ENCODE measurements at places on chromosomes 4 and X.
A peak's percentile ranks its signal among the peaks of the same experiment; 100 is the strongest.

DNA sequence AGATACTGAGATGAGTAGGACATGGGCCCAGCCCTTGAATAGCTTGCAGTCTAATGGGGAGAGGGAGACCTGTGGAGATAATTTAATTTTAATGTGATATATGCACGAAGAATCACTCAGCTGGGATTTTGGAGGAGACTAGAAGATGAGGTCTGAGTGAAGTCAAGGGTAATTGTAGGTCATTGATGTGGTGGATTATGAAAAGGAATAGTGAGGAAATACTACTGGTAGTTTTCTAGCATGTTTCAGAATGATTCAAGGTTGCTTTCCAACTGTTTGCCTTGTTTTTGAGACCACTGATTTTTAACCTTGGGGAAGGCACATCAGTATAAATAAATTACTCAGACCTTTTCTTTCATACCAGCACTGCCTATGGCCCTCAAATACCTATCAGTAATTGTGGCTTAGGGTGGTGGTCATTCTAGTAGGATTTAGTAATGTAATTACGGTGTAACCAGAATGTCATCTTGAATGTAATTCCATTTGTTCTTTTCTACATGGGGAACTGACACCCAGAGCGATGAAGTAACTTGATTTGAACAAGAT is 25.6 kb downstream of the PTTG2 start:
- no peak for DNase-seq
- peaks cover 20% of the 10 kb centered on the region for H3K4me1 ChIP-seq
- H3K27ac ChIP-seq: no peak overlapping the region
- no peak overlapping the region for H3K4me3 ChIP-seq

- H3K27me3 ChIP-seq: no peaks in the 10 kb centered on the region
- no peaks in the 10 kb centered on the region for H3K36me3 ChIP-seq
- DNase-seq: no peak
- H3K4me1 ChIP-seq: peaks cover 21% of the 10 kb centered on the region
Measured at GRCh38 chr4:54961357-54961975, 163.9 kb downstream of the KDR start.

- no peak for DNase-seq
- H3K4me3 ChIP-seq: peak overlapping the region; percentile 12
- H3K27me3 ChIP-seq: no peaks in the 10 kb centered on the region
Measured at GRCh38 chrX:12986886-12987285, 12.0 kb downstream of the TMSB4X start.

DNA sequence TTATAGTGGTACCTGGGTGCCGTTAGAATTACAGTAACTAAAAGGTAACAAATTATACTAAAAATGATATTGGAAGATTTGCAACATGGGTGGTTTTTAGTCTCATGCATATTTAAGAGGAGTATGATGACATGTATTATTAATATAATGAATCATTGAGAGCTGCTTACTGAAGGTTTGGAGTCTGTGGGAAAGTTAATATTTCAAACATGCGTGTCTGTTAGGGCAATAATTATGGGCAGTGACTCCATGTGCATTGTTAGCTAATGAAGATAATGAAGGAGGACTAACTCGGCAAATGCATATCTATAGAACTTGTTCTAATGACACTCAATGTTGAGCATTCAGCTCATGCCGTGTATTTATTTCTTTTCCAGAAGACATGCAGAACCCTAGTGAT is 47.1 kb downstream of the MTHFD2L start:
- H3K36me3 ChIP-seq: peaks cover 3% of the 10 kb centered on the region
- peaks cover 12% of the 10 kb centered on the region for H3K4me1 ChIP-seq
- no peaks in the 10 kb centered on the region for H3K27me3 ChIP-seq
- no peak for DNase-seq

DNA sequence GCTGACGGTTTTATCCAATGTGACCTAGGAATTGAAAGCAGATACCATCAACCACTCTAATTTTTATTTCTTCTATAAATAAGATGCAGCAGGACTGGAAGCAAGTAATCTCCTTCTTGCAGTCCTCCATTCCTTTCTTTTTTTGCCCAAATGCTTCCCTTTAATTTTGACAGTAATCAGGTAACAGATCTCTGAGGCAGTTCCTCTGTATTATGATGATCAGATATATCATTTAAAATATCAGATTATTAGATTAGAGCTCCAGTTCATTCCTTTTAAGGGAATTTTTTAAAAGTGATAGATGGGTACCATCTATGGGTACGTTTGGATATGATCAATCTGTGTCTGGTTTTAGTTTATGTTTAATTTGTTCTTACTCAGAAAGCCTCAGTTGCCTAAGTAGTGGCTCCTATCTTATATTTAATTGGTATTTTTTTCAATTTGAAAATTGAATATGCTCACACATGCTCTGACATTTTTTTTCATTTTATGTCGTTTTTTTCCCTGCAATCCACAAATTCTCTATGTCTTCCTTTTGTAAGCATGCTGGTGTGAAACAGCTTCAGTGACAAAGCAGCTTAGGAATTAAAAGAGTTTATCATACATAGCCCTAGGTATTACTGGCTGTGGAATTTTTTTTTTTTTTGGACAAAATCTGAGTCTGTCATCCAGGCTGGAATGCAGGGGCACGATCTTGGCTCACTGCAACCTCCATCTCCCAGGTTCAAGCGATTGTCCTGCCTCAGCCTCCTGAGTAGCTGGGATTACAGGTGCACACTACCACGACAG is 73.7 kb upstream of the ANK2 start:
- no peaks in the 10 kb centered on the region for H3K36me3 ChIP-seq
- H3K4me3 ChIP-seq: no peak overlapping the region
- H3K4me1 ChIP-seq: no peaks in the 10 kb centered on the region
- H3K27me3 ChIP-seq: no peaks in the 10 kb centered on the region

- H3K36me3 ChIP-seq: no peaks in the 10 kb centered on the region
- no peak for DNase-seq
- no peak overlapping the region for H3K27ac ChIP-seq
Measured at GRCh38 chr4:8368061-8368481, 72.5 kb downstream of the ACOX3 start.

DNA sequence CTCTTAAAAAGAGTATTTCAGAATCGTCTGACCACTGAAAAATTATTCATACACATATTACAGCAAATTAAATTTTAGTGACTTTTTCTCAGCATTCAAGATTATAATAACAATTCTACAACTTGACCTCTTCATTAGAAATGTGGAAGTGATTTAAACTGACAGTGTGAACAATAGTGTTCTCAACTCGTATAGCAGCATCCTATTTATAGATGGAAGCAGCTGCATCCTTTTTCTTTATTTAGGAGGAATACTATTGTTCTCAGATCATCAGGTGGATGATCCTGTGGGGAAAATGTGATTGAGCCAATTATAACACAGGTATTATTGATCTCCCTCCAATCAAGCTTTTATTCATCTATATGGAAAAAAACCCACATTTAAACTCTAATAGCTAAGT is 56.7 kb downstream of the RAPGEF2 start:
- H3K4me1 ChIP-seq: peaks cover 4% of the 10 kb centered on the region
- no peaks in the 10 kb centered on the region for H3K27me3 ChIP-seq
- no peak for DNase-seq
- no peaks in the 10 kb centered on the region for H3K36me3 ChIP-seq

DNA sequence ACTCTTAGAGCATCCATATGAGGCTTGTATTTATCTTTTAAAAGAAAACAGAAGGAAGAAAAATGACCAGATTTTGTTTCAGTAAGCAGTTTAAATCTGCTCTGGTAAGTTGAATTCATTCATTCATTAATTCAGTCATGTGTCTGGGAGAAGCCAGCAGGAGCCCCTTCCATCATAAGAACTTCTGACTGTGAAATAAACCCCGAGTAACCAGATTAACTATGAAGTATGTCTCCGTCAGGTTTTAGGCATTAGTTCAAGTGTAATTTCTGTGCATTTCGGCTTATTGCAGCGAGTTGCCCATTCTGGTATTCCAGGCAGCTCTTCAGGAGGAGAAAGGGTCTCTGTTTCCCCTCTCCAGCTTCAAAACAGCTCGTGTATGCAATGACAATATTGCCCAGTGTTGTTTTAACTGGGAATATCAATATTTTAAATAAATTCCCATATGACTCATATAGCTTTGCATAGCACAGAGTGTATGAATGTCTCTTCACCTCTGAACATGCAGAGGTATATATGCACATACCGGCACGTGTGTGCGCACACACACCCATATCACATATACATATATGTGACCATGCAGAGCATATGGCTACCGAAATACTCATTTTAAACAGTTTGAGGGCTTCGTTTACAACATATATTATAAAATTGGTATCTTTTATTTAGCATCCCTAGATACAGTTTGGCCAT is 255.3 kb downstream of the BCOR start:
- H3K4me3 ChIP-seq: no peak overlapping the region
- no peaks in the 10 kb centered on the region for H3K36me3 ChIP-seq

GRCh38 chr4:95693594-95693993 is 144.8 kb upstream of the UNC5C start:
- H3K4me3 ChIP-seq: no peak overlapping the region
- H3K27me3 ChIP-seq: no peaks in the 10 kb centered on the region
- no peaks in the 10 kb centered on the region for H3K36me3 ChIP-seq

GRCh38 chr4:7392438-7393421 is 42.0 kb downstream of the PSAPL1 start:
- H3K27ac ChIP-seq: no peak overlapping the region
- H3K27me3 ChIP-seq: peaks cover 7% of the 10 kb centered on the region
- H3K36me3 ChIP-seq: no peaks in the 10 kb centered on the region
- no peak for DNase-seq
- no peak overlapping the region for H3K4me3 ChIP-seq
- no peaks in the 10 kb centered on the region for H3K4me1 ChIP-seq

DNA sequence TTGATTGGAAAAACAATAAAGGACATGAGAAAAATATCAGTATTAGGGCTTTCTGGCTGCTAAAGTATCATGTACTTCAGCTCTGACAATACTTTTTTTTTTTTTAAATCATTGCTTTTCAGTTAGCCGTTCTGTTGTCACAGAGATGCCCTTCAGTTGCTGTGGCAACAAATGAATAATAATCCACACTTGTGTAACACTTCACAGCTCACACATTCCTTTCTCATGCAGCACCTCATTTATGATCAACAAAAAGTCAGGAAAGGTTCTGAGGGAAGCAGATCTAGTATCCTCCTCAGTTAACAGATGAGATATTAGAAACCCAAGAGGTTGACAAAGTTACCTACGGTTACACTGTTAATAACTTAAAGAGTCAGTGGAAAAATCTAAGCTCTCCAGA is 444.2 kb upstream of the SLIT2 start:
- no peaks in the 10 kb centered on the region for H3K4me1 ChIP-seq
- H3K27me3 ChIP-seq: no peaks in the 10 kb centered on the region
- DNase-seq: no peak
- no peak overlapping the region for H3K27ac ChIP-seq

DNA sequence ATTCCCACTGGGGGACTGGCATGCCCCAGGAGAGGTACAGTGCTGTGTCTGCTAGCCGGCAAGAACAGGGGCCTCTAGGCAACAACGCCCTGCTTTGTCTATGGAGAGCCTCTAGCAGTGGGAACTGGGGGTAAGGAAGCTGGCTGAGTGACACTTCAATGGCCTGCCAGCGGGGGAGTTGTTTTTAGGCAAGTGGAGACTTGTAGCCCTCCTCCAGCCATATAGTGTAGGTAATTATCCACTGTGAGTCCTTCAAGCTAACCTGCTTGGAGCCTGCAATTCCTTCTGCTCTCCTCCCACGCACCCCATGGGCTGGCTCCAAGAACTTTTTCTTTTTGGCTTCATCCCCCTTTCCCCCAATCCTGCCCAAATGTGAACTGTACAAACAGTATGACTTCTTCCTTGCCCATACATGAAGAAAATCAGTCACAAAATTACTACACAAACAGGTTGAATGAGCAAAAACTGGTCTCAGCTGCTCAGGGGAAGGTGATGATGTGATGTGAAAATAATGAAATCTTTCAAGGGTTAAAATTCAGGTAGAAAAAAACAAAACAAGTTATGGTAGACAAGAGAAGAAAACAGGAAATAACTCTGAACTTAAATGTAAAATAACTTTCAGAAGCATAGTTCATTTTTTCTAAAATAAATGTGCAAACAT is 33.1 kb downstream of the LEF1 start:
- H3K36me3 ChIP-seq: peaks cover 70% of the 10 kb centered on the region
- DNase-seq: peak; percentile 39
- peak overlapping the region; percentile 84 for H3K27ac ChIP-seq
- peaks cover 90% of the 10 kb centered on the region for H3K4me1 ChIP-seq
- no peaks in the 10 kb centered on the region for H3K27me3 ChIP-seq
- peak overlapping the region; percentile 47 for H3K4me3 ChIP-seq

- no peak for DNase-seq
- no peaks in the 10 kb centered on the region for H3K27me3 ChIP-seq
- H3K36me3 ChIP-seq: no peaks in the 10 kb centered on the region
- H3K27ac ChIP-seq: no peak overlapping the region
Measured at GRCh38 chr4:41408859-41409593, 128.9 kb upstream of the LIMCH1 start.

- H3K27me3 ChIP-seq: peaks cover 23% of the 10 kb centered on the region
- no peaks in the 10 kb centered on the region for H3K4me1 ChIP-seq
- H3K36me3 ChIP-seq: no peaks in the 10 kb centered on the region
- no peak overlapping the region for H3K27ac ChIP-seq
- DNase-seq: no peak
Measured at GRCh38 chr4:82708982-82709381, 89.6 kb downstream of the SCD5 start.

GRCh38 chr4:105753361-105753760 is 44.8 kb downstream of the GSTCD start:
- no peak for DNase-seq
- H3K36me3 ChIP-seq: no peaks in the 10 kb centered on the region
- H3K27ac ChIP-seq: no peak overlapping the region
- H3K4me3 ChIP-seq: no peak overlapping the region
- no peaks in the 10 kb centered on the region for H3K4me1 ChIP-seq

- H3K4me1 ChIP-seq: peaks cover 11% of the 10 kb centered on the region
- H3K27ac ChIP-seq: no peak overlapping the region
- no peaks in the 10 kb centered on the region for H3K36me3 ChIP-seq
- DNase-seq: peak; percentile 28
Measured at GRCh38 chr4:53905941-53906377, 158.4 kb downstream of the CHIC2 start.

DNA sequence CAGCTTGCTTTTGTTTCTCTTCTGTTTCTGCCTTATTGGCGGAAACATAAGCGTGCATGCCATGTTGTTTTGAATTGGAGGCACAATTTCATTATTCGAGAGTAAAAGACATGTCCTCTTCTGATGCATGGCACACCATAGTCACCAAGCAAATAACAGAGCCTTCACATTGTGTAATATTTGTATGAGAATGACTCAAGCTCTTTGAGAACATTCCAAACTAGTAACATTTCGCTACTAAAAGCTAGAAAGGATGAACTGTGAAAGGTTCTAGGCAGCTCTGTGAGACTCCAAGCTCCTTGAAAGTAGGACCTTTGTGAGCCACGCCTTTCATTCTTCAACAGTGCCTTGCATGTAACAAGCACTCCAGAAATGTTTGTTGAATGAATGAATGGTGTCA is 9.2 kb upstream of the ANXA3 start:
- H3K4me3 ChIP-seq: no peak overlapping the region
- H3K27ac ChIP-seq: no peak overlapping the region
- DNase-seq: no peak

All from activated naive CD4-positive, alpha-beta T cell treated with anti-CD3 and anti-CD28 coated beads, Interleukin-2, amount 10 ng/mL, durations not matched to agents 7 days and 5 days (primary cell).